ENCODE measurements at places on chromosomes 5 and 9. TPM values are rescaled to one million over a fixed set of nuclear protein-coding genes. Genes with fewer than 3 reads are reported as not detected.

The VLDLR gene
- 25.0 TPM for polyA plus RNA-seq

GRCh38 chr5:60843386-60843935 is 608 bp downstream of the ELOVL7 start:
- DNase-seq, result no peak
- peak overlapping the region; percentile 63 for H3K4me3 ChIP-seq
- H3K27ac ChIP-seq, result no peak overlapping the region
- peaks cover 13% of the 10 kb centered on the region for H3K4me1 ChIP-seq
- H3K36me3 ChIP-seq, result no peaks in the 10 kb centered on the region

The S100Z gene
- polyA plus RNA-seq, result 0.32 TPM

- no peaks in the 10 kb centered on the region for H3K4me1 ChIP-seq
- H3K4me3 ChIP-seq, result no peak overlapping the region
- H3K27ac ChIP-seq, result no peak overlapping the region
- no peaks in the 10 kb centered on the region for H3K27me3 ChIP-seq
Measured at GRCh38 chr5:6556089-6556801, 76.6 kb downstream of the NSUN2 start.

The LHX2 gene
- 0.18 TPM for polyA plus RNA-seq

- no peak overlapping the region for H3K4me3 ChIP-seq
- no peaks in the 10 kb centered on the region for H3K36me3 ChIP-seq
- DNase-seq, result no peak
- no peaks in the 10 kb centered on the region for H3K27me3 ChIP-seq
- H3K4me1 ChIP-seq, result peaks cover 4% of the 10 kb centered on the region
Measured at GRCh38 chr9:35649431-35650340, 1.0 kb downstream of the SIT1 start.

- H3K4me3 ChIP-seq, result no peak overlapping the region
- no peak overlapping the region for H3K27ac ChIP-seq
- no peaks in the 10 kb centered on the region for H3K27me3 ChIP-seq
- H3K4me1 ChIP-seq, result no peaks in the 10 kb centered on the region
- no peaks in the 10 kb centered on the region for H3K36me3 ChIP-seq
- DNase-seq, result no peak
Measured at GRCh38 chr5:65813174-65813573, 91.2 kb downstream of the NLN start.

- no peaks in the 10 kb centered on the region for H3K36me3 ChIP-seq
- no peak overlapping the region for H3K27ac ChIP-seq
- H3K4me3 ChIP-seq, result no peak overlapping the region
- peaks cover 82% of the 10 kb centered on the region for H3K27me3 ChIP-seq
- no peak for DNase-seq
Measured at GRCh38 chr9:38424918-38425317, 664 bp upstream of the IGFBPL1 start.

DNA sequence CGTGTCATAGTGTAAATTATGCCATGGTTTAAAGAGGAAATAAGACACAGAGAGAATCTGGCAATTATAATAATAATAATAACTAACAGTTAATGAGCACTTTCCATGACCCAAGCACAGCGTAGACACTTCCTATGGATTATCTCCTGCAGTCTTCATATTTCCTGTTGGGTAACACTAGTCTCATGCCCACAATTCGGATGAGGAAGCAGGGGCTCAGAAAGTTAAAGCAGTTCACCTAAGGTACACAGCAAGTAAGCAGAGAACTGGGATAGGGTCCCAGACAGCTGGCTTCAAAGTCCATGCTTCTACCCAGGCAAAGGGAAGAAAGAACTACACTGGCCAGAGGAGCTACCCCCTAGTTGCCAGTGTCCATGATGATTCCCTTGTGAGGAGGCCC is 27.9 kb upstream of the TGFBI start:
- no peak overlapping the region for H3K4me3 ChIP-seq
- H3K27me3 ChIP-seq, result no peaks in the 10 kb centered on the region
- no peaks in the 10 kb centered on the region for H3K4me1 ChIP-seq
- no peak for DNase-seq
- H3K36me3 ChIP-seq, result no peaks in the 10 kb centered on the region
- H3K27ac ChIP-seq, result peak overlapping the region; percentile 38

DNA sequence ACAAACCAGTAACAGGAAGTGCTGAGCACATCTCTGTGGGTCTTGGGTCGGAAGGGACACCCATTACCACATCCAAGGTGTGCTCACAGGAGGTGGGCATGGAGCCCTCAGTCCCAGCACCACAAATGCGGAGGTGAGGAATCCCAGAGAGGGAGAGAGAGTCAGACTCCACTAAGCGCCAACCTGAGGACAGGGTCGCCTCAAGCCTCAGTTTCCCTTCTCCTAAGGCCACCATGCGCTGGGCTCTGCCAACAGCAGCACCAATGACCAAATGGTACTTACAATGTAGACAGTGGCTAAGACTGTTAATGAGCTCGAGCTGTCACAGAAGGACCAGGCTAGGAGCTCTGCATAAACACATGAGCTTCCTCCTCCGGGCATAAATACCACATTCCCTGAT is 43.1 kb downstream of the BICD2 start:
- no peaks in the 10 kb centered on the region for H3K36me3 ChIP-seq
- H3K27ac ChIP-seq, result no peak overlapping the region
- no peaks in the 10 kb centered on the region for H3K27me3 ChIP-seq

The PIP5K1B gene
- polyA plus RNA-seq, result 3.3 TPM

DNA sequence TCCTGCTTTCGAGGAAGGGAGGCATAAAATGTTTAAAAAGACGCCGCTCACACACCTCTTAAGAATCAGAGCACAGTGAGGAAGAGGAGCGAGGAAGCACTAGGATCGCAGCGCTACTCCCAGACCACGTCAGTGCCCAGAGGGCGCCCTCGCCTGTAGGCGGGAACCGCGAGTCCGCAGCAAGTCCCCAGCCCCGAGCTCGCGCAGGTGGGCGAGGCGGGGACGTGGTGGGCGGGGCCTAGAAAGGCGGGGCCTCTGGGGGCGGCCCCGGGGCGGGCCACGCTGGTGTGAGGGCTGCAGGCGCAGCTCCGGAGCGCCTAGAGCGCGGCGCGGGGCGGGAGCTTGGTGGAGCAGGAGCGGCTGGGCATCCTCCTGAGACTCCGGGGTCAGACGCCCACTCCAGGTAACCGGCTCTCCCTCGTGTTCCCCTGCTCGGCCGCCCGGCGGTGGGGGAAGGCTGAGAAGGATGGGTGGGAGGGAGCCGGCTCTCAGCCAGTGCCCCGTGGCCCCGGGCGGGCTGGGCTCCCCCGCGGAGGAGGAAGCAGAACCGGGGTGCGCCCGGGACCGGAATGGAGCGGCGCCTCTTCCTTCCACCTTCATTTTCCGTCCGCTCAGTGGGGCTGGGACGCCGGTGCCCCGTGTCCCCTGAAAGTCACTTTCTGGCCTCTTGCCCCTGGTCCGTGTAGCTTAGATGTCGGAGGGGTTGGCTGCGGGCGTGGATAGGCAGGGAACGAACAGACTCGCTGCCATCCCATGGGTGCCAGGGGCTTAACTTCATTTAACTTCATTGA is at the start of gene GCNT1:
Gene GCNT1, plus strand, starts transcription at position 280 of the 791 bp plus-strand sequence. CDS start 43,200 bp downstream, outside the sequence.
- no peaks in the 10 kb centered on the region for H3K4me1 ChIP-seq
- H3K27me3 ChIP-seq, result no peaks in the 10 kb centered on the region
- peak within 1 kb of the TSS; percentile 80 for H3K4me3 ChIP-seq
- no peaks in the 10 kb centered on the region for H3K36me3 ChIP-seq
- peak; percentile 86 for DNase-seq

GRCh38 chr5:108090946-108091345 is 291.0 kb downstream of the FBXL17 start:
- no peaks in the 10 kb centered on the region for H3K27me3 ChIP-seq
- DNase-seq, result no peak
- H3K4me3 ChIP-seq, result no peak overlapping the region
- H3K27ac ChIP-seq, result no peak overlapping the region

GRCh38 chr9:82466616-82467260 is 478.2 kb downstream of the SPATA31D1 start:
- H3K27me3 ChIP-seq, result no peaks in the 10 kb centered on the region
- DNase-seq, result no peak
- H3K36me3 ChIP-seq, result no peaks in the 10 kb centered on the region
- no peak overlapping the region for H3K27ac ChIP-seq

GRCh38 chr9:135908093-135908753 is 877 bp upstream of the CAMSAP1 start:
- H3K27me3 ChIP-seq, result no peaks in the 10 kb centered on the region
- peaks cover 17% of the 10 kb centered on the region for H3K4me1 ChIP-seq
- DNase-seq, result no peak
- H3K4me3 ChIP-seq, result peak overlapping the region; percentile 77
- no peaks in the 10 kb centered on the region for H3K36me3 ChIP-seq

- no peak for DNase-seq
- no peak overlapping the region for H3K27ac ChIP-seq
- no peaks in the 10 kb centered on the region for H3K27me3 ChIP-seq
- no peak overlapping the region for H3K4me3 ChIP-seq
- H3K4me1 ChIP-seq, result no peaks in the 10 kb centered on the region
- H3K36me3 ChIP-seq, result no peaks in the 10 kb centered on the region
Measured at GRCh38 chr5:6188976-6189375, 189.4 kb downstream of the MED10 start.

GRCh38 chr5:109830955-109831502 is 141.3 kb downstream of the MAN2A1 start:
- no peak overlapping the region for H3K27ac ChIP-seq
- no peak overlapping the region for H3K4me3 ChIP-seq
- DNase-seq, result no peak
- H3K27me3 ChIP-seq, result no peaks in the 10 kb centered on the region

GRCh38 chr5:37667846-37668245 is 172.0 kb downstream of the GDNF start:
- no peak overlapping the region for H3K4me3 ChIP-seq
- H3K36me3 ChIP-seq, result no peaks in the 10 kb centered on the region
- H3K27ac ChIP-seq, result no peak overlapping the region
- H3K4me1 ChIP-seq, result no peaks in the 10 kb centered on the region
- no peak for DNase-seq

The HOMER1 gene
- 12.2 TPM for polyA plus RNA-seq

DNA sequence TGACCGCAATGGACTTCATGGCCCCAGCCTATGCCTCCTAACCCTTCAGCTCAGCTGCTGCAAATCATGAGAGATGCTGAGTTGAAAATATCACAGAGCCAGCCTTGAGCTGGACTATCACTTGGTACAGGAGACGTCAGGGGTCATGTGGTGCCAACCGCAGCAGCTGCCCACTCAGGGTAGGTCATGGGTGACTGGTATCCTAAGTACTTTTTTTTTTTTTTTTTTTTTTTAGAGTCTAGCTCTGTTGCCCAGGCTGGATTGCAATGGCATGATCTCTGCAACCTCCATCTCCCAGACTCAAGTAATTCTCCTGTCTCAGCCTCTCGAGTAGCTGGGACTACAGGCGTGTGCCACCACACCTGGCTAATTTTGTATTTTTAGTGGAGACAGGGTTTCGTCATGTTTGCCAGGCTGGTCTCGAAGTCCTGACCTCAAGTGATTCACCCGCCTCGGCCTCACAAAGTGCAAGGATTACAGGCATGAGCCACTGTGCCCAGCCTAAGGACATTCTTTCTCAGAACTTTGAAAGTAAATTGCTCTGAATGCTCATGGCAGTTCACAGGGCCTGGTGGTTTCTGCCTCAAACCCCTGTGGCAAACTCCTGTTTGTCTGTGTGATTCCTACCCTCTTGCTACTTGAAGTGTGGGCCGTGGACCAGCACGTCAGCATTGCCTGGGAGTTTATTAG is 21.3 kb downstream of the WWC1 start:
- no peak overlapping the region for H3K27ac ChIP-seq
- H3K27me3 ChIP-seq, result no peaks in the 10 kb centered on the region

The FCN2 gene
- not detected for polyA plus RNA-seq

DNA sequence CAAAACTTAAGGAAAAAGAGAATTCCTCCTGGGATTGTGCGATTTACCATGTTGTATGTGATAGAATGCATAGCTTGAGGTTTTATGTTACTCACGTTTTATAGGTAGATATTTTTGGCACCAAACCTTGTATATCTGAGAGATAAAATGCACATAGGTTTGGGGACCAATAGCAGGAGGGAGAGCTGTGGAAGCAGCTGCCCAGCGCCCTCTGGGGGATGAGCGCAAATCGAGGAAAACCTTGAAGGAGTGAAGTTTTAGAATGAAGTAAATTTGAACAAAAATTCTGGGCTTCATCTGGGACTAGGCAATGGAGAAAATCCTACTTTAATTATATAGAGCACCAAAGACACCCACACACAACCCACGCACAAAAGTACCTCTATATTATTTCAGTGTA is 197.0 kb downstream of the ADCY2 start:
- DNase-seq, result no peak
- H3K36me3 ChIP-seq, result no peaks in the 10 kb centered on the region
- no peak overlapping the region for H3K4me3 ChIP-seq

- H3K27ac ChIP-seq, result no peak overlapping the region
- H3K4me3 ChIP-seq, result no peak overlapping the region
- H3K4me1 ChIP-seq, result peaks cover 4% of the 10 kb centered on the region
- DNase-seq, result no peak
- H3K27me3 ChIP-seq, result no peaks in the 10 kb centered on the region
Measured at GRCh38 chr5:56501781-56502557, 268.8 kb upstream of the ANKRD55 start.

DNA sequence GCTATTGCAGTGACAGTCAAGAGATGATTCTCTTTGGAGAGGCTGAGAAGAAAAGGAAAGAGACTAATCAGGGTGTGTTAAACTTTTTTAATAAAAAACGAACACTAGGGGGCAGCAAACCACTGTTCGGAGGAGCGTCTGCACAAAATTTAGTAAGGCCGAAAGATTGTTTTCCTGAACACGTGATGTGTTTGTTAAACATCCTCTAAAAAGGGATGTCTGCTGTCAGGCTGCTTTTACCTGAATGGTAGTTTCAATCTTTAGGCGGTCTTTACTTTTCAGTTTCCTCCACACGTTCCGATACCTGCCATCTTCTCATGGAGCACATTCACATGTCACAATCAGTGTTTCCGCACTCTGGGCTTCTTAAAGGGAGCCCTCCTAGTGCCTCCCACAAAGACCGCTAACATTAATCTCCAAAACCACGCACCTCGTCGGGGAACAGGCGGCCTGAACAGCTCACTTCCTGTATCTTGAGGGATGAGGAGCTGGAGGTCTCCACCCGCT is 125.2 kb downstream of the GPBP1 start:
- no peaks in the 10 kb centered on the region for H3K27me3 ChIP-seq
- H3K4me1 ChIP-seq, result no peaks in the 10 kb centered on the region
- H3K27ac ChIP-seq, result no peak overlapping the region
- no peak for DNase-seq

- peak overlapping the region; percentile 53 for H3K27ac ChIP-seq
- H3K36me3 ChIP-seq, result no peaks in the 10 kb centered on the region
- H3K27me3 ChIP-seq, result peaks cover 41% of the 10 kb centered on the region
Measured at GRCh38 chr5:116572350-116573278, 2.0 kb downstream of the SEMA6A start.

Measured in left lung (tissue), 14 donors.